ENCODE measurements at places on chromosomes 3 and 15. TPM values are rescaled to one million over a fixed set of nuclear protein-coding genes. Genes with fewer than 3 reads are reported as not detected.

DNA sequence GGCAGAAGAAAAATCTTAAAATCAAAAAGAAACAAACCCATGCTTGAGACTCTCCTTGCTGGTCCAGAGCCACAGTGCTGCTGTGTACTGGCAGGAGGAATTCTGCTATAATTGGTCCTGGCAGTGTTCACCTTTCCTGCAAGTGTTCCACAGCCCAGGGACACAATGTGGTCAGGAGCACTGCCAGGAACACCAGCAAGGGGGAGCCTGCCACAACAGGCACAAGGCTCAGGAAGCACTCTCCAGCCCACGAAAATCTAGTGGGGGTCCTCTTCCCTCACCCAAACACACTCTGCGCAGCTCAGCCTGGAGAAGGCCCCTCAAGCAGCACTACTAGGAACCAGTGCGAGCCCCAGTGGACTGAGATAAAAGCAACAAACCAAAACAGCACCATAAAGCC is 92.9 kb downstream of the UBE3A start:
- peak; percentile 5 for DNase-seq

The GPR62 gene
- 0.23 TPM for total RNA-seq

The TMC3 gene
- total RNA-seq: not detected

GRCh38 chr3:30225021-30225420 is 381.4 kb upstream of the TGFBR2 start:
- DNase-seq: no peak

DNA sequence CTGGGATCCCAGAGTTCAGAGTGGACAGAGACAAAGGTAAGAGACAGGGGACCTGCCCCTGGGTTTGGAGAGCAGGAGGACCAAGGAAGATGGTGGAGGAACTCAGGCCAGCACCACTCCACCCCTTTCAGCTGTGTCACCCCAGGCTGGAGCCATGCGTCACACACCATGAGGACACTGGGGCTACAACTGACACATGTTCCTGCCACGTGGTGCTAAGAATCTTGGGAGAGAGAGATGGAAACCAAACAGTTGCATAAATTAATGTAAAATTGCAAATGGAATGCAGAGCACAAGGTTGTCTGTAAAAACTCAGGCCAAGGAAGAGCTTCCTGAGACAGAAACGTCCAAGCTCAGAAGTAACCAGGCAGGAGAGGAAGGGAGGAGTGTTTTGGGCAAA is 22.7 kb upstream of the VPS33B start:
- no peak for DNase-seq

The CKMT1B gene
- 0.20 TPM for total RNA-seq

DNA sequence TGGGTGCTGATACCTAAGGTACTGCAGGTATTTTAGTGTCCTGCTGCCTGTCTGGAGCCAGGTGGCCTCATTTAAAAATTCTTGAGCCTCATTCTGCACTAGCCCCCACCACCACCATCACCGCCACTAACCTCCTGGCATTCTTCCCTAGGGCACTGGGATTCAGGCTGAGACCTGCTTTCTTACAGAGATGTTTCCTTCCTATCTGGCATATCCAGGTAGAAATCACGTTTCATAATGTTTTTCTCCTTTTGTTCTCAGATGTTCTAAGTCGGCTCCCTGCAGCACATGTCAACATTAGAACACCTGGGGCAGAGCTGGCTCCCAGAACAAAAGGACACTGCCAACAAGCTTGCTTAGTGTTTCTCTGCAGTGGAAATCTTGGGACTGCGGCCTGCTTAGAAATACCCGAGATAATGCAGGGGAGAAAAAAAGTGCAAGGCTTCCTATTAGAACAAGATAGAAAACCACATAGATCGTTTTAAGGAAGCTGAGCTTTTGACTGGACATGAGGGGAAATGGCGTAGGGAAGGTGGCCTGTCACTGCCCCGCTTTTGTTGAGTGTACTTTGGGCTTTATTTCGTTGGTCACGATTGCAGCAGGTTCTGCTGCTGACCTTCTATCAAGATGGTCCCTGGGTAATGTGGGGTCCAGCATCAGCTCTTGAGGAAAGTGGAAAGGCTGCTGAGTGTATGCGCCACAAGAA is 59.6 kb upstream of the PPARG start:
- no peak for DNase-seq

The C3orf85 gene
- not detected for total RNA-seq

The PRSS50 gene
- total RNA-seq: not detected

DNA sequence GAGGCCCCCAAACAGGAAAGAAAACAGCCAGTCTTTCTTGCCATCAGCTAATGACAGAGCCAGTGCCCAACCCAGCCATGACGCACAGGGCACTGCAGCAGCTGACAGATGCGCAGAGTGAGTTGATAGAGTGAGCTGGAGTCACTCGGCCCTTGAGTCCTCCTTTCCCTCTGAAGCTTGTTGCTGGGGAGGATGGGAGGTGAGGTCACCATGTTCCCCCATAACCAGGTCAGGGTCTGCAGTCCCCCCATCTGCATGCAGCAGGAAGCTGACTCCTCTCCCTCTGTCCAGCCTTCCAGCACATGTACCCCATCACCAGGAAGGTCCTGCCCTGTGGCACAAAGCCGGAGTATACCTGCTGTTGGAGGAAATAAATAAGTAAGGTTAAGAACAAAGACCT is 174.6 kb downstream of the ABHD5 start:
- no peak for DNase-seq

GRCh38 chr3:38964204-38964603 is 87.5 kb downstream of the SCN11A start:
- DNase-seq: no peak

The ZPLD1 gene
- 0.11 TPM for total RNA-seq

DNA sequence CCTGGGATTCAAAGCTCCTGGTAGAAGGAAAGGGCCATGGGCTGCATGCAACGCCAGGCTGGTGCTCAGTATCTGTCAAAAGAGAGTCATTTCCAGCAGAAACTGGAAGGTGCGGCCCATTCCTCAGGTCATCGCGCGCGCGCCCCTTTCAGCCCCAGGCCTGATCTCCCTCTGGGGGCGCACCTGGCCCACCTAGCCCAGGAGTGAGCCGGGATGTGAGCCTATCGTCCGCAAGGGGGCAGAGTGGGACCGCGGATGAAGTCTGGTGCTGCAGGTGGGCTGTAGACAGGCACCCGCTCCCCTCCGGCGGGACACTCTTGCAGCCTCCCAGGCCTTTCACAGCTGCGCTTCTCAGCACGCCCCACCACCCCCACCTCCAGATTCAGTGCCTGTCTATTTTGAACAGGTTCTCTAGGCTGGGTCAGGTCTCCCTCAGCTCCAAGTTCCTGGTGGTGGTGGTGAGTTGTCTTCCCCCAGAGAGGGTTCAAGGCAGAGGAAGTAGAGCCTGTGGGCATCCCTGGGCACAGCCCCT is 5.8 kb upstream of the RPL29 start:
- peak; percentile 72 for DNase-seq

The CSPG4 gene
- total RNA-seq: 16.9 TPM

- DNase-seq: no peak
These were observed 2.0 kb downstream of the FAM43A start for GRCh38 chr3:194687638-194688199.

DNA sequence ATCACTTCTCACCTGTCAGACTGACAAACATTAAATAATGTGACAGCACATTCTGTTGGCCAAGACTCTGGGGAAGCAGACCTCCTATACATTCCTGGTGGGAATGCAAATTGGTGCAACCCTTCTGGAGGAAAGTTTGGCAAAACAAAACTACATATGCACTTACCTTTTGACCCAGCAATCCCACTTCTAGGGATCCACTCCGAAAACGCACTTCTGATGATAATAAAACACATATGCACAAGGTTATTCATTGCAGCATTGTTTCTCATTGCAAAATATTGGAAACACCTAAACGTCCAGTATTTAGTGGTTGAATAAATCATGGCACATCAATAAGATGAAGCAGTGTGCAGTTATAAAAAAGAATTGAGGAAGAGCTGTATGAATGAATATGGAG is 145.5 kb upstream of the ABHD17C start:
- no peak for DNase-seq

The REC114 gene
- not detected for total RNA-seq

DNA sequence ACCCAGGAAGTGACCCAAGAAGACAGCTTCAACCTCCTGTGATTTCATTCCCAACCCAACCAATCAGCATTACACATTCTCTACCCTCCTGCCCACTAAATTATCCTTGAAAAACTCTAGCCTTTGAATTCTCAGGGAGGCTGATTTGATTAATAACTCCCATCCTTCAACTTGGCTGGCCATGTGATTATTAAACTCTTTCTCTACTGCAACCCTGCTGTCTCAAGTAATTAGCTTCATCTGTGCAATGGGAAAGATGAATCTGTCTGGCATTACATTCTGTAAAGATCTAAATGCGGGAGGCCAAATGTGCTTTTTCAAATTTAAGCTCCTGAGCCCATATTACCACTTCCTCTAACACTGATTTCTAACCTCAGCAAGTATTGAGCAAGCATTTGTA is 95.9 kb upstream of the STT3B start:
- no peak for DNase-seq

The GREM1 gene
- total RNA-seq: not detected

DNA sequence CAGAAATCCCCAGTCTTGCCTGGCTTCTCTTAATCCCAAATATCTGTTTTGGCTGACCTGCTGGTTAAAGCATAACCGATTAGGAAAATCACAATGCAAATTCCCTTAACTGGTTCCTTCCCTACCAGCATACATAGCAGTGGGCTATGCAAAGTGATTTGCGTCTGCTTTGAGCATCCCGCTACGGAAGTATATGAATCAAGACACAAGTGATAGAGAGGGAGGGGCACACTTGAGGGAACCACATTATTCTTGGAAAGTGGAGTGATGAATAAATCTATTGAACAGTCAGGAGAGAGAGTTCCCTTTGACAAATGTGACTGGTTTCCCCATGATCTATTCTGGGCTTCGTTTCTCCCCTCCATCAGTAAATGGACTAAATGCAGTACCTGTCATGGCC is 119.6 kb upstream of the C15orf61 start:
- no peak for DNase-seq

- no peak for DNase-seq
These were observed 14.2 kb upstream of the NRROS start for GRCh38 chr3:196625331-196625730.

GRCh38 chr15:40274350-40275274 is 8.3 kb downstream of the ANKRD63 start:
- peak; percentile 80 for DNase-seq

GRCh38 chr3:190877925-190878324 is 15.4 kb upstream of the GMNC start:
- no peak for DNase-seq

DNA sequence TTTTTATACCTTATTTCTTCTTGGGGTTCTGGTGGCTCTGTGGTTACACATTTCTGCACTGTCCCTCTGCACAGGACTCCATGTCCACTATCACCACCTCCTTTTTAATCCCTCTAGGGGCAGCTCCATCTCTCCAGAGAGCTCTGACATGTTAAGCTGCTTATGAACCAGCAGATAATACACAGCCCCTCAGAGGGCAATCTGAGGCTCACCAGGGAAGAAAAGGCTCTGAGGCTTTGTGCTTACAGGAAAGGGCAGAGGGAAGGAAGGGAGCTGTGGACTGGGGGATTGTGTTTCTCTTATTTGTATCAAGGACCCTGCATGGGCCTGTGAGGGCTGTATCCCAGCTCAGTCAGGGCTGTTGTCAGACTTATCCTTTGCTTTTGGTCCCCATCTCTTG is 164.5 kb downstream of the EPHB1 start:
- DNase-seq: no peak

DNA sequence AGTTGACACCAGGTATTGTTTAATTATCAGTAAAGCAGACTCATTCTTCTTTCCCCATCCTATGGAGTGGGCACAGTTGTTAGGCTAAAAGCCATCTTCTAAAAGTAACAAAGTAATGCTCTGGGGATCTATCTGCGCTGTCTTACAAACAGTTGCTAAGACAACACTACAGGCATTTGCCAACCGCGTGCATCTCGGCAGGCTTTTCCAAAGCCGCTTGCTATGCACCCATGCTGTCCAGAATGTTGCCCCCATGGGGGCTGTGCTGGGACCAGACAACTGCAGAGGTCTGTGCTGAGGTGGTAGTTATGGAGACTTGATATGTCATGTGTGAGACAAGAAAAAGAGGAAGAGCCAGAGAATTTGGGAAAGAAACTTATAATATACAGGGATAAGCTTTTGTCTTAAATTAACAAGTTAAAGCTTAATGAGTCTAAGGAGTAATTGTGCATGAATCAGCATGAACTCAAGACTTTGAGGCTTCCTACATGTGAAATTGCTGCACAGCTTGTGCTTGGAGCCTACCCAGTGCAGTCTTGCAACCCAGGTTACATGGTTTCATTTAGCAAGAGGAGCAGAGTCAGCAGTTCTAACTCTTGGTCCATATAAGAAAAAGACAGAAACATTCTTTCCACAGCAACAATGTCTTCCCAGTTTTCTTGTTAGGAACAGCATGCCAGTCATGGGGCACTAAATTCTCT is 38.9 kb upstream of the DCLK3 start:
- DNase-seq: no peak

- DNase-seq: no peak
These were observed 7.0 kb downstream of the RHCG start for GRCh38 chr15:89489376-89489775.

GRCh38 chr3:189838291-189838690 is 207.1 kb downstream of the TP63 start:
- DNase-seq: no peak

GRCh38 chr3:36893137-36893557 is 51.7 kb downstream of the TRANK1 start:
- DNase-seq: peak; percentile 77

DNA sequence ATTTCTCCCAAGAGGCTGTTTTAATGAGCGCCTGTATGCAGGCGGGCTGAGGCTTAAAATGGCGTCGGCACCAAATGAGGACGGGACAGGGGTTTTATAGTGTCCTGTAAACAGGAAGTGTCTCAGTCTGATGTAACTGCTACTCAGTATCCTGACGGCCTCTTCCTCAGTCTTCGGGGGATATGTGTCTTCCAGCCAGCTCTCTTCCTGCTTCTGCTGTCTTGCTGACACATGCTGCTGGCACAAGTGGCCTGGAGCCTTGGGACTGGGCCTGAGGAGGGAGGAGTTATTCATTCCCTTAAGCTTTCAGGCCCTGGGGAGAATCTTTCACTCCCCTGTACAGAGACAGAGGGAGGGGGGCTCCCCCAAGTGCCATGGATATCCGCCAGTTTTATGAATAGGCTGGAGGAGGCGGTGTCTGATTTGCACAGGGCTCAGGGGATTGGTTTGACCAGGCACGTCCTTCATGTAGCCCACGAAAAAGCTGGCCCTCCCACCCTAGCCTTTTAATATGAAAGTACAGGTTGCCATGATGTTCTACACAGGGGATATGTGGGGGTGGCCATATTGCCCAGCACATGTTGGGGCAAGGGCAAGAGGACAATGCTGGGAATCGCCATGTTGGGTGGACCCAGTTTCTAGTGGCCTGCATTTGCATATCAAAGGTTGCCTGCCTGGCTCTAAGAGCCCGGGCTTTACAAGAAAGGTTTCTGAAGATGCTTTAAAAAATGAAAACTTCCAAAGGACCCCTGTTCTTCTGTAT is 19.9 kb downstream of the NDUFB4 start:
- DNase-seq: peak; percentile 80

The KBTBD8 gene
- 4.2 TPM for total RNA-seq

The FBN1 gene
- 18.5 TPM for total RNA-seq
